ENCODE measurements at places on chromosomes 7 and 10.

- no peak for DNase-seq
Observed at GRCh38 chr7:128210036-128210347, 31.1 kb upstream of the LEP start.

DNA sequence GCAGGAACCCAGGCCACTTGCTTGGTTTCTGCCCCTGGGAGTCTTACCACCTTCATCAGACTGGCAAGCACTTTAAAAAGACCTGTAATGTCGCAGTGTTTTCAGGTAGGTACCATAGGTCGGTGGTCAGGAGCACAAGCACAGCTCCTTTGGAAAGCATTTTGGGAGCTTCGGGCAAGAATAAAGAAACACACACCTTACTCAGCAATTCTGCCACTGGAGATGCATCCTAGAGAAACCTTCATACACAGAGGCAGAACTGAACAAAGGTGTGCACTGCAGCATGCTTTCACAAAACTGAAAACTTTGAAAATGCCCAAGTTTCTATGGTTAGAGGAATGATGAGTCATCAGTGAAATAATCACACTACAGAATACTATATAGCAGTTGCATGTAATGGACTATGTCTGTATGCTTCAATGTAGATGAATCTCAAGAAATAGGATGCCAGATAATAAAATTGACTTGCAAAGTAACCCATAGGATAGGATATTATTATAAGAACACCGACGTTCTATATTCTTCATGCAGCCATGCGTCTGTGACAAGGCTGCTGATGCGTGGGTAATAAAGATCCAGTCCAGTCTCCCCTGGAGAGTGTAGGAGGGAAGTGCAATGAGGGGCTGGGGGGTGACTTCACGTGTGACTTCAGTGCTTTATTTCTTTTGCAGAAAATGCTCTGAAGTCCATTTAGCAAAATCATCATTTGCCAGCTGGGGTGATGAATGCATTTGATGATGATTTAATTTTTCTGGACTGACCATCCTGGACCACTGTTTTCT is 309.5 kb downstream of the WDR37 start:
- DNase-seq, result no peak

DNA sequence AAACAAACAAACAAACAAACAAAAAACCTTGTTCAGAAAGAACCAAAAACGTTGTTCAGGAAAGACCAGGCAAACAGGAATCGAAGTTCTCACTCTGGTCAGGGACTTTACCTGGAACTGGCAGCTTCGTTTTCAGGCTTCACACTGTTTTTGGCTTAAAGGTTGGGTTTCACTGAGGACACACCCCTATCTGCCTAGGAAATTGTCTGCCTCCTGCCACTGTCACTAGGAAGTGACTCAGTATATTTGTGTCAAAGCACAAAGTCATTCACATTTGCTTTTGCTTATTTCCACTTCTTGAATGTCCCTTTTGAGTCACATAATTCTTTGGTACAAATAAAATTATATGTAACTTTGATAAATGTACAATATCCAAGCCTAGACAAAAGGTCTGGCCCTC is 37.9 kb downstream of the PNLIPRP3 start:
- no peak for DNase-seq

GRCh38 chr10:67664942-67665341 is 31.1 kb downstream of the CTNNA3 start:
- no peak for DNase-seq

GRCh38 chr10:130111852-130112180 is 1.2 kb upstream of the C10orf143 start:
- no peak for DNase-seq

GRCh38 chr10:132103116-132103910 is 37.6 kb downstream of the JAKMIP3 start:
- no peak for DNase-seq

DNA sequence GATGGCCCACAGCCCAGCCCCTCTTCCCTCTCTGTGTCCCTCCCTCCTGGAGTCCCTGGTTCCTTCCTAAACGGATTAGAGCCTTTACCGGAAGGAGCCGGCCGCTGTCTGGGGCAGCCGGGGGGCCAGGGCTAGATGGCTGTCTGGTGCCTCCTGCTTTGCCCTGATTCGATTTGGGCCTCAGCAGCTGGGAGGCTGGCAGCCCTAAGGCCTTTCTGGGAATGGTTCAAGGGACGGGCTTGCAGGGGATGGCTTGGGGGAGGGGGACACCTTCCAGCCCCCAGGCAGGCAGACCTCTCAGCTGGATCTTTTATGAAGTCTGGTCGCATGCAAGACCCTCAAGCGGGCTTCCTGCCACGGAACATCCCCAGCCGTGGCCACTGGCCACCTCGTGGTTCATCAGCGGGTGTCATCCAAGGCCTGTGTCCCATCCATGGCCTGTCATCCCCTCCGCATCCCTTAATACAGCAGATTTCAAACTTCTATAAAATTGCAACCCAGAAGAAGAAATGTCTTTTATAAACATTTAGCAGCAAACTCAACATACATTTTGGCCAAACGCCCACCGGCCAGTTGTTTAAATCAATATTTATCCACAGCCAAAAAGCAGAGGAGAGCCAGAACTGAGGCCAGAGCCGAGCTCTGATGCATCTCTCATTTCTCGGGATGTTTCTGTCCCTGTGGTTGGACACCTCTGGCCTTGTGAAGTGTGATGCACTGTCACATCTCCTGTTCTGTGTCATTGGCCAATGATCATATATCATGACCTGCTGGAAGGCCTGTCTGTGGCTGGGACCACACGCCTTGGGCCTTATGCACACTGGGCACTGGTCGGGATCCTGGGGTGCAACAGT is 52.0 kb downstream of the GTF2IRD1 start:
- DNase-seq, result peak; percentile 25

GRCh38 chr7:105934572-105935185 is 28.4 kb upstream of the CDHR3 start:
- no peak for DNase-seq
